Ammon's horn (tissue), 1 donor: ENCODE measurements at places on chromosomes 2 and 18.
A peak's percentile ranks its signal among the peaks of the same experiment; 100 is the strongest.

- peak; percentile 77 for DNase-seq
Observed at GRCh38 chr2:61993422-61994024, 88.0 kb downstream of the COMMD1 start.

GRCh38 chr2:58054264-58054663 is 7.7 kb downstream of the VRK2 start:
- no peak for DNase-seq

DNA sequence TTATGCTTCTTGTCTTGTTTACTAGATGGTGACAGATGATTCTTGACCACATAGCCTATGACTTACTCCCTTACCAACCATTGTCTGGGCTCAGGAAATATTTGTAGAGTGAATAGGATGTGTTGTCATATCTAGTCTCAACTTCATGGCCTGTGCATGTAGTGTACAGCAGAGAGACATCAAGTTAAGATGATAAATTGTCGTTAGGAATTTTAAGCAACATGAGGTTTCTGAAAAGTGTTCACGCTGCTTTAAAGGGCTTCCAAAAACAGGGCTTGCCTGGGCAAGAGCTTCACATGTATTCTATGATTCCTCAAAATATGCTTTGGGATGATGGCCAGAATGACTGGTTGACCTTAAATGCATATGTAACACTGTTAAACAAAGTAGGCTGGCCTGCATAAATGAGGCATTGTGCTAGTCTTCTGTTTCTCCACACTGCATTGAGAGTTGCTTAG is 424.0 kb downstream of the RND3 start:
- no peak for DNase-seq

GRCh38 chr18:3002732-3003131 is 10.2 kb downstream of the LPIN2 start:
- no peak for DNase-seq

DNA sequence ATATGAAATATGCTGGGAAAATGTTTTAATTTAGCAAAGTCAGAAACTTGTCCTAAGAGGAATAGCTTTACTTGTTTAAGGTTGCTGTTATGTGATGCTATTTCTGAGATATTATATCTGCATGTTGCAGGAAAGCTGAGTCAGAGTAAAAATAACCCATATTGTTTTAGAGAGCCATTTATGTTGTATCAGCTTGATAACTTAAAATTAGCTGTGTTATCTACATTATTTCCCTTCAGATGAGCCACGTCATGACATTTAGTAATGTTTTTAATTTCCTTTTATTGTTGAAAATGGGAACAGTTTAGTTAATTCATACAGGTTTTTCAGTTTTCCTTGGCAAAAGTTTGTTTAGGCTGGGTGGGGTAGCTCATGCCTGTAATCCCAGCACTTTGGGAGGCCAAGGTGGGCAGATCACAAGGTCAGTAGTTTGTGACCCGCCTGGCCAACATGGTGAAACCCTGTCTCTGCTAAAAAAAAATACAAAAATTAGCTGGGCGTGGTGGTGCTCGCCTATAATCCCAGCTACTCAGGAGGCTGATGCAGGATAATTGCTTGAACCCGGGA is 55.8 kb downstream of the TTC27 start:
- DNase-seq: no peak

- no peak for DNase-seq
Observed at GRCh38 chr2:241729868-241730267, 4.6 kb upstream of the D2HGDH start.

DNA sequence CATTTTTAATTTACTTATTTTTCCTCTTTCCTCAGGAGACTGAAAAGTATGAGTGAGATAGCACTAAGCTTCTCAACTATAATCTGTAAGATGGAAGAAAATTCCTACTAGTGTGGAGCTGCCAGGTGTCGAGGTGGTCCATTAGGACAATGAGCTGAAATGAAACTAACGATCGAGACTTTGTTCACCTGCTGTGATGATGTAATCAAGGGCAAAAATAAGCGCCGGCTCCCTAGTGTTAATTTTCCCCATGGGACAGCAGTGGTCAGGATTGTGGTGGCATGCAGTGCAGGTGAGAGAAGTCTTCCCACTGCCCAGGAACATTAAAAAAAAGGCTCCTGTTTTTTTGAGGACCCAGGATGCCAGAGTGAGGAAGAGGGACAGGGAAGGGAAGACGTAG is 859.1 kb upstream of the GCFC2 start:
- DNase-seq: no peak

DNA sequence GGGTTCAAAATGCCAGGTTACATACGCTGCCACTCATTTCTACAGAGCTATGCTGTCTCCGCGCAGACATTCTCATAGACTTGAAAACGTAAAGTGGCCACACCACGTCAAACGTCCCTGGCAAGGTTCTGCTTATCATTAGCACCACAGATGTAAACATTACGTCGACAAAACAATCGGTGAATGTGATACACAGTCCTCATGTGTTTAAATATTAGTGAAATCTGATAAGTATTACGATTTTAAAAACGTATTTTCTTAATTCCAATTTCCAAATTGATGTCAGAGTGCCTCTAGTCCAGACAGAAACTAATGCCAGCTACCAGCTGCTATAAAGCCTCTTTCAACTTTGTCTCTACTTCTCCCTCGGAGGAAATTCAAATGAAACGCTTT is 1.2 kb downstream of the STK17B start:
- DNase-seq: peak; percentile 47

DNA sequence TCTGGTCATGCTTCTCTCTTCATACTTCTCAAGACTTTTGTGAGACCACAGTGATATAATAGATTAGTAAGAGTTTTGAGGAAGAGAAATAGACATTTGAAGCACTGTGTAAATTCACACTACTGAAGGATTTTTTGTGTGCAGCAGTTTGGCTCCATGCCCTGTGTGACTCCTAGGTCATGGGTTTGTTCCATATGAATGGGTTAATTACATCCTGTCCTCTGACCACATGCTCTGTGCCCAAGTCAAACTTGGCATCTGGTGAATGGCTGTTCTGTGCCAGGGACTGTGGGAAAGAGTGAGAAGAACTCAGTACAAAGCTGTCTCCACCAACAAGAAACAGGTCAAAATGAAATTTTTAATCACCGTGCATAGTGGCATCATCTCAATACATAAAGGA is 304.0 kb downstream of the LNPK start:
- no peak for DNase-seq
